ENCODE measurements at places on chromosomes 1 and 21.
A peak's percentile ranks its signal among the peaks of the same experiment; 100 is the strongest.

GRCh38 chr1:6392809-6393399 lies 663 bp downstream of the ACOT7 start:
- DNase-seq: peak; percentile 15

- DNase-seq: no peak
These were observed 175.1 kb downstream of the CAMTA1 start for GRCh38 chr1:6960291-6960811.

- DNase-seq: no peak
These were observed 1.8 kb downstream of the CTTNBP2NL start for GRCh38 chr1:112397841-112398240.

- DNase-seq: peak; percentile 88
These were observed 53.4 kb downstream of the UBR4 start for GRCh38 chr1:19156676-19157075.

- no peak for DNase-seq
These were observed 61.0 kb downstream of the TIAM1 start for GRCh38 chr21:31283025-31283424.

DNA sequence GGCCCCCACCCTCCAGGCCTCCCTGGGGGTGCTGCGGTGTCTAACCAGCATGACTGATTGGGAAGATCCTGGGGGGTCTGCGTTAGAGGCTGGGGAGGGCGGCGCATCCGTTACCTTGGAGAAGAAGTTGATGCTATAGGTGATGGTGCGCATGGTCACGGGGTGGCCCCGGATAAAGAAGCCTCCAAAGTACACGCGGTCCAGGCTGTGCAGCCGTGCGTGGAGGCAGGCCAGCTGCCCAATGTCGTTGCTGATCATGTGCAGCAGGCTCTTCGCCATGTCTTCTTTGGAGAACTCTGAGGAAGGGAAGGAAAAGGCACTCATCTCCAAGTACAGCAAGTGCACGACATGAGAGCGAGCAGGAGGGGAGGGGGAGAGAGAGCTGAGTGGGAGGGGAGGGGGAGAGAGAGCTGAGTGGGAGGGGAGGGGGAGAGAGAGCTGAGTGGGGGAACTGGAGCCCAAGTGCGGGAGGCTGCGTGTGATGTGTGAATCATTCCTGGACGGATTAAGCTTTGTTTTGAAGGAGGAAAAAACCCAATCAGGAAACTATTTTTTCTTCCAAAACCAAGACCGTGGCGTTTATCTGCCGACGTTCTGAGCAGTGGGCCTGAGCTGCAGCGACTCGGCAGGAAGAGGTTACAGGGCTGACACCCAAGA lies 7.2 kb downstream of the PANK4 start:
- DNase-seq: no peak

DNA sequence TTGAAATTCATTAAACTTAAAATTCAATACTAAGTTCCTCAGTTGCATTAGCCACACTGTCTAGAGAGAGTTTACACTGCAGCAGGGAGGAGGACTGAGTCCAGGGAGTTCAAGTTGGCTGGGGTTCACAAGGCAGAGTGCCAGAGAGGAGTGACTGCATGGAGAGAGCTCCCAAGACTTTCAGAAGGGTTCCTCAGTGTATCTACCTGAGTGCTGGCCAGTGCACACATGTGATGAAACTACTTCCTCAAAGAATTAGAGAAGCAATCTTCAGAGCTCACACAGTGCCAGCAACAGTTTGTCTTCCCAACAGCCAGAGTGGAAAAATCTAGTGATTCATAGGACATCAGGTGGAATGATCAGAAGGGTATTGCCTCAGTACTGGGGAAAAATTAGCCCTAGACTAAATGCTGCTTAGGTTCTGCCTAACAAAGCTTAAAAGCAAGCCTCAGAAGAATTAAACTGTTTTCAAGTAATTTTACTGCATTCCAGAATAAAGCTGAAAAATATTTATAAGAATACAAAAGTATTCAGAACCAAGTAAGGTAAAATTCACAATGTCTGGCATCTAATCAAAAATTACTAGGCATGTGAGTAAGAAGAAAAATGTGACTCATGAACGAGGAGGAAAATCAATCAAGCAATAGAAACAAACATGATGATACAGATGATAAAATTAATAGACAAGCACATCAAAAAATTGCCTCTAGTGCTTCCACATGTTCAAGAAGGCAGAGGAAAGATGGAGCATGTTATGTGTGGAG lies 10.4 kb upstream of the WNT3A start:
- DNase-seq: no peak

- DNase-seq: peak; percentile 67
These were observed 581 bp downstream of the SSU72 start for GRCh38 chr1:1573843-1574720.

DNA sequence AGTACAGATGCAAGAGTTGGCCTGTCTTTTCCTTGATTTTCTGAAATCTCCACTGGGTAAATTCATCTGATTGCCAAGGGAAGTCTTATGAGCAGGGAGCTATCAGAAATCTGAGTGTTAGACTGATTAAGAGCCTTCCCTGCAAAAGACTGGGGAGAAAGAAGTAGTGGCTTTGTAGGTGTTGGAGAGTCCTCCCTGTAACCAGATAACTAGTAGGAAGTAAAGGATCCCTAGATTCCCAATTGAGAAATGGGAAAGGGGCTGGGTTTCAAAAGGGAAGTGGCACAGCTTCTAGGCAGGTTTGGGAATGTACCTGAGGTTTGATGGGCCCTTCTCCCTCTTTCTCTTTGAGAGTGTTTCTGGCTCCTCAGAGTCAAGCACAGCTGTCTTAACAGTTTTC lies 2.1 kb downstream of the TLCD4 start:
- no peak for DNase-seq

DNA sequence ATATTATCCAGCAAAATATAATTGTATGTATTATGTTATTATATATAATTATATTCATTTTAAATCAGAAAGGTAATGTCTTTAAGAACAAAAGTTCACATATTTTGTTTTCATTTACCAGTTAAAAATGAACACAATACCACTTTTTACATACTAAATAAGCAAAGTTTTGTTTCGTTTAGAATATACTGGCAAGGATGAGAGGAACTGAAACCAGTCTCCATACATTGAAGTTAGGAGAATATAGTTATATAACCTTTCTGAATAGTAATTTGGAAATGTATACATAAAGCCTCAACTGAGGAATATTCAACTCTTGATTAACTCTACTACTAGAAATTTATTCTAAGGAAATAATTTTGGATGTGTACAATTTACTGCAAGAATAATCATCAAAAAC lies 110.5 kb downstream of the ZNF644 start:
- no peak for DNase-seq

DNA sequence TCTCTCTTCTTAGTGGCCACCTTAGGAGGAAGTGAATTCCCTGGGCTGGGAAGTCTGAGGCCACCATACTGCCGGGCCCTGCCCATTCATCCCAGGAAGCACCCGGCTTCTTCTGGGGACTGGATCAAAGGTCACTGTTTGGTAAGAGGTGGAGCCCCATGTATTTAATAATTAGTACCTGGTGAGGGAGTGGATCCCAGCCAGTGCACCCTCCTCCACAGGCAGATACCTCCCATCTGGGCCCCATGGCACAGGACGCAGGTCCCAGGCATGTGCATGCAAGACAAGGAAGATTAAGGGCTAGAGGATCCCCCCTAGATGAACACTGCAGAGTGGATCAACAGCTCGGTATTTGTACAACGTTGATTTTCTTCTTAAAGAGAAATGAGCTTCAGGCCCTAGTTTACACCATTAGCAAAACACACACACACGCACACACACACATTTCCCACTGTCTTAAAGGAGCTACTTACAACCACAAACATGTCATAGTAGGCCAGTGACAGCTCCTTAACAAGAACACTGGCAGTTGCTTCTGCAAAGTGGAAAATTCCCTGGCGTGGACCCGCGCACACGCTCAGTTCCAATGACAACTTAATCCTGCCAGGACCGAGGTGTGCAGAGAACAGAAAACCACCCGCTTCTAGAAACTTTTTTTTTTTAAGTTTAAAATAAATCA lies 90.7 kb downstream of the MRPL37 start:
- DNase-seq: peak; percentile 68

- no peak for DNase-seq
These were observed 86.0 kb upstream of the ZBTB40 start for GRCh38 chr1:22365331-22366295.

DNA sequence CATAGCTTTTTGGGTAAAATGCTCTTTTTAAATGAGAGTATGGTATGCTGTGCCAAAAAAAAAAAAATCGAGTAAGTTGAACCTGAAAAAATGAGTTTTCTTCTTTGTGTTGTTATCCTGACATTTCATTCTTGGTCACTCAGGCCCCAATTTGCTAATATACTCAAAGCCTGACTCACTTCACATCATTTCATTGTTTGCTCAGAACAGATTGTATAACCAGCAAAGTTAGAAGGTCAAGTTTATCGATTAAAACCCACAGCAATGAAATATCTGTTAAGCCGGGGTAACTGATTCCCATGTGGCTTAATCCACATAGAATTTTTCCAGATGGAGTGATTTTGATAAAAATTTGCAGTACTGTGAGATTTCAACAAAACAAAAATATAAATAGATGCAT lies 363.7 kb downstream of the NEGR1 start:
- DNase-seq: no peak

GRCh38 chr1:228318823-228319241 lies 87.8 kb downstream of the TRIM11 start:
- DNase-seq: no peak

DNA sequence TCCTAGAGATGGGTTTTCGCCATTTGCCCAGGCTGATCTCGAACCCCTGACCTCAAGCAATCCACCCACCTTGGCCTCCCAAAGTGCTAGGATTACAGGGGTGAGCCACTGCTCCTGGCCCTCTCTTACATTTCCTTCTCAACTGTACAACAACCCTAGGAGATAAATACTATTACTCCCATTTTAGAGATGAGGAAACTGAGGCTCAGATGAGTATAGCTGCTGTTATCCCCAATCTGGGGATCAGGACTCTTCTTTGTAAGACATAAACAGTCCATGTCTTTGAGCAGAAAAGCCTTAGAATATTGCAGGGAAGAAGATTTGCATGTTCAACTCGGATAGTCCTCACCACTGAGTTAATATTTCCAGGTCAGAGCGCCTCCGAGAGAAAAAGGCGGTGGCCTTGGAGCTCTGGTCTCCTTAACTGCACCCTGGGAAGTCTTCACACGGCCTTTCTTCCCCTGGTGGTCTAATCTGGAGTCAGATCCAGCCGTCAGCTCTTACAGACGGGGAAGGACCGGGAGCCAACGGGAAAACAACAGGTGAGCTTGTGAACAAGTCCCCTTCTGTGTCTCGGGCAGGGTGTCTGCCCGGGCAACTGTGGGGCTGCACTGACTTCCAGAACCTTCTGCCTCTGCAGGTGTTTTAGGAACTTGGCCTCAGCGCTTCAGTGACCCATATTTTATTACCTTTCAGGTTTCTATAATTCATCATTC lies 5.9 kb upstream of the OLIG1 start:
- no peak for DNase-seq

GRCh38 chr1:9442278-9442846 lies 96.9 kb upstream of the SLC25A33 start:
- no peak for DNase-seq

GRCh38 chr1:195663549-195664280 lies 944.5 kb downstream of the KCNT2 start:
- DNase-seq: peak; percentile 23

DNA sequence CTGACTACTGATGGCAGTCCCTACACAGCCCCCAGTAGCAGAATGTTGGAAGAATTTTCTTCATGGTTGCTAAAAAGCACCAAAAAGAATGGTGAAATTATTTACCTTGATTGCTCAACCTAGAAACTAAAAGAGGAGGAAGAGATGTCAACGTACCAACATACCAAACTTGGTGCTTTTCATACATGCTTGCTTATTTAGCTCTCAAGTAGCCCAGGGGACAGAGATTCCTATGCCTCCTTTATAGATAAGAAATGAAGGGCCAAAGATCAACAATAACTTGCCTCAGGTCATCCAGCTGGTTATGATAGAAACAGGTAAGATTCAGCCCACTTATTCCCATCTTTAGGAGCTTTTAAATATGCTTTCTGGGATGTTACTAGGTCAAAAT lies 170.6 kb downstream of the PIGK start:
- no peak for DNase-seq

DNA sequence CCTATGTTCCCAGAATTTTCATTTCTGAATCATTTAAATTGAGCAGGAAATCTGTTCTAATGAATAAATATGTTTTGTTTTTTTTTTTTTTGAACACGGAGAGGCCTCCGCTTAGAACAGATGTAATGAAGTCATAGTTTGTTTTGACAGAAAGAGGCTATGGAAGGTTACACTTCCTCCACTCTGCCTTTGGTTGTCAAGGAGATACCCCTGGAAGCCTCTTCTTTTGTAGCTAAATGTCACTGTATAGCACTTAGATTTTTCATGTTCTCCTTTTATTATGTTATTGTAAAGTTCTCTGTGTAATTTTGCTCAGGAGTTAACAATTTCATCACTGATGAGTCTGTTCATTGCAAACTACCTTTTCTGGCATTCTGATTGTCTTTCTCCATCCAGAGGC lies 22.7 kb upstream of the GNG12 start:
- DNase-seq: no peak

DNA sequence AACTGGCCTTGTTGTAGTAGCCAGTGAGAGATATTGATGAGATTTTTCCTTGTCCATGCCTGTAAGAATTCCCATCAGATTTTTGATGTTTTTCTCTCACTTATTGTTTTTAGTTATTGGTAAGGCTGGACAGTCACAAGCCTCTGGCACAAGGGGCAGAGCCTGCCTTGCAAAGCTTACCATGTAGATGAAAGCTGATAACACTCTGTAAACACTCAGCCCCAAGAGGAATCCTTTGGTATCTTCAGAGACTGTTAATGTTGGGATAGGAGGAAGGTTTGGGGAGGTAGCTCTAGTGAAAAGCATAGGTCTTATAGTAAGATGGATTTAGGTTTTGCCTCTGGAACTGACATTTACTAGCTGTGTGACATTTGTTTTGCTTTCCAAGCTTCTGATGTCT lies 37.7 kb downstream of the MARK1 start:
- DNase-seq: peak; percentile 6

DNA sequence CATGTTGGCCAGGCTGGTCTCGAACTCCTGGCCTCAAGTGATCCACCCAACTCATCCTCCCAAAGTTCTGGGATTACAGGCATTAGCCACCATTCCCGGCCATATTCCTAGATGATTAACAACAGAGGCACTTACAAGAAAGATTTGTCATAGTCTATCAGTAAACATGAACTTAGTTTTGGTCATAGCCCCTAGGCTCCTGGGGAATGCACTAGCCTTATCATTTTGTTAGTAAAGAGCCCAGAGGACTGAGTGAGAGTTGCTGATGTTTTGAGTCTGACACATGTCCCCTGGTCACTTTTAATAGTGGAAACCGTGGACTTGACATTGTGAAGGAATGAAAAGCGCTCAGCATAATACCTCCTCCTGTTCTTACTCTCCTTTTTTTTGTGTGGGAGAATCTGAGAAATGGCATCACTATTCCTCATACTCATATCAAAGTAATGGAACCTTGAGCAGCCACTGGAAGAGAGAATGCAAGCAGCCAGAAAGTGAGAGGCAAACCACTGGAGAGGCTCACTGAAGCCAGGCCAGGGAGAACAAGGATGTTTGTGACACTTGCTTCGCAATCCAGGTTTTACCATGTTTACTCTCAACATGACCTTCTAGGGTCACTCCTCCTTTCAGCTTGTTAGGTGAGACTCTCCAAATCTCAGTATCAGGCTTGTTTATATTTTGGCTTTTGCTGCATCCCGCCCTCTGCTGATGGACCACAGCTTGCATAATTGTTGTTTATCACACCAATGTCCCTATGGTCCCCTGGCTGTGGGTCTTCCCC lies 14.8 kb downstream of the ATP1B1 start:
- DNase-seq: no peak
